Neural progenitor cell (in vitro differentiated cells): ENCODE measurements at places on chromosomes 4 and X.

GRCh38 chrX:94977562-94977961 is 1303.6 kb downstream of the FAM133A start:
- H3K27me3 ChIP-seq: no peaks in the 10 kb centered on the region
- DNase-seq: no peak
- H3K4me3 ChIP-seq: no peak overlapping the region
- no peak overlapping the region for H3K27ac ChIP-seq

- peaks cover 7% of the 10 kb centered on the region for H3K36me3 ChIP-seq
- no peaks in the 10 kb centered on the region for H3K27me3 ChIP-seq
- H3K4me3 ChIP-seq: no peak overlapping the region
- DNase-seq: no peak
- no peaks in the 10 kb centered on the region for H3K4me1 ChIP-seq
Observed at GRCh38 chrX:129572422-129572821, 32.4 kb downstream of the OCRL start.

- H3K27me3 ChIP-seq: no peaks in the 10 kb centered on the region
- H3K36me3 ChIP-seq: no peaks in the 10 kb centered on the region
- DNase-seq: no peak
- H3K4me1 ChIP-seq: no peaks in the 10 kb centered on the region
- H3K27ac ChIP-seq: no peak overlapping the region
Observed at GRCh38 chr4:73244945-73245601, 13.5 kb downstream of the ANKRD17 start.

DNA sequence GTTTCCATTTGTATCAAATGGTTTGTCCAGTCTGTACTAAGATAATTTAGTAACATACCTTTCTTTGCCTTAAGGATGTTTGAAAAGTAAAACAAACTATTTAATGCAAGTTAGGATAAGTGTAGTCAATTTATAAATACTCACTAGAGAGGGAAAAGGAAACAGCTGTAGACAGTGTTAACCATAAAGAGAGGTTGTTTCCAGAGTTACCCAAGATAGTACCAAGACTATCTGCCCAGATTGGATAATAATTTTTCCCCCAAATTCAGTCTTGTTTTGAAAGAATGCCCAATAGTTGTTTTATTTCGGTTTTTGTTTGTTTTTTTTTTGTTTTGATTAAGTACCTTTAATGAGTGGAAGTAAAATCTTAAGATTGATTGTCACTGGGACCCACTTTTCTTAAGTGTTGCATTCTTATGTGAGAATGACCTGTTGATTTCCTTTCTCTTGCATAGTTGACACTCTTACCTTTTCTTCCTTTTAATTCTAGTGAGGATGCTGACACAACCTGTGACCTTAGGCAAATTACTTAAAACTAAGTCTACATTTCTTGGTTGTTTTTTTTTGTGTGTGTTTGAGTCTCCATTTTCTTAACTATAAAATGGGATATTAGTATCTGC is 12.8 kb downstream of the AFF1 start:
- no peak for DNase-seq
- H3K27ac ChIP-seq: peak overlapping the region; percentile 75
- peaks cover 44% of the 10 kb centered on the region for H3K4me1 ChIP-seq
- H3K36me3 ChIP-seq: no peaks in the 10 kb centered on the region
- H3K27me3 ChIP-seq: no peaks in the 10 kb centered on the region

GRCh38 chrX:118345045-118345463 is 852 bp upstream of the WDR44 start:
- H3K27me3 ChIP-seq: no peaks in the 10 kb centered on the region
- no peak for DNase-seq
- peak overlapping the region; percentile 46 for H3K4me3 ChIP-seq

DNA sequence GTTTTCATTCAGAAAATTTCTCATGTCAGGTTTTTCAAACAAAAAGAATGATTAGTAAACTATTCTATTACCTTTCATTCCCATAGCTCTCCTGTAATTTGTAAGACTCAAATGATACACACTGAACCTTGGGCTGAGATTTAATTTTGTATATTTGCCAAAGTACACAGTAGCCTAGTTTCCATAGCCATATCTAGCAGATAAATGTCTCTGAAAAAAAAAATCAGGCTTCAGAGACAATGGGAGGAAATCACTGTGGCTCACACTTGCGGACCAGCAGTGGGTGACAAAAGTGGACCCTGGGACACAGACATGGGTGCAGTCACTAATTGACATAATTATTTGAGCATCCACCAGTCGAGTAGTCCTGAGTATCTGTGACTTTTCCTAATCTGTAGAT is 46.6 kb downstream of the MAOA start:
- H3K4me3 ChIP-seq: no peak overlapping the region
- no peaks in the 10 kb centered on the region for H3K27me3 ChIP-seq
- H3K27ac ChIP-seq: no peak overlapping the region
- no peak for DNase-seq
- no peaks in the 10 kb centered on the region for H3K36me3 ChIP-seq

GRCh38 chrX:98068024-98068580 is 1184.4 kb downstream of the RPA4 start:
- H3K36me3 ChIP-seq: no peaks in the 10 kb centered on the region
- no peaks in the 10 kb centered on the region for H3K27me3 ChIP-seq

DNA sequence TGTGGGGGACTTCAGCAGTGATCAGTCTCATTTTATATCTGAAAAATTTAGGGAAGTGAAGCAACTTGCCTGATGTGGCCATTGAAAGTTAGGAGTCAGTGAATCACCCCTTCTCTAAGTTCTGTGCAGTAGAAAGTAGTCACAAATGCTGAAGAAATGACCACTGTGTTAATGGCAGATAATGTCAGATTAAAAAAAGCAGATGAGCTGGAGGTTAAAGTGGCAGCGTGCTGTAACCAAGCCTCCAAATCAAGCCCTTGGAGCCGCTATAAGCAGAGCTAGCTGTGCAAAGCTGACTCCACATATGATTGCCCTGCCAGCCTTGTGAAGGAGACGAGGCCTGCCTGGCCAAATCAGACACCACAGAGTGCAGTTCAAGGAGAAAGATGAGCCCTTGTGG is 39.2 kb upstream of the PDE5A start:
- no peaks in the 10 kb centered on the region for H3K36me3 ChIP-seq
- DNase-seq: no peak
- no peaks in the 10 kb centered on the region for H3K27me3 ChIP-seq
- peaks cover 18% of the 10 kb centered on the region for H3K4me1 ChIP-seq
- H3K4me3 ChIP-seq: no peak overlapping the region

- peak; percentile 47 for DNase-seq
Observed at GRCh38 chrX:12497832-12498591, 293.2 kb upstream of the PRPS2 start.

DNA sequence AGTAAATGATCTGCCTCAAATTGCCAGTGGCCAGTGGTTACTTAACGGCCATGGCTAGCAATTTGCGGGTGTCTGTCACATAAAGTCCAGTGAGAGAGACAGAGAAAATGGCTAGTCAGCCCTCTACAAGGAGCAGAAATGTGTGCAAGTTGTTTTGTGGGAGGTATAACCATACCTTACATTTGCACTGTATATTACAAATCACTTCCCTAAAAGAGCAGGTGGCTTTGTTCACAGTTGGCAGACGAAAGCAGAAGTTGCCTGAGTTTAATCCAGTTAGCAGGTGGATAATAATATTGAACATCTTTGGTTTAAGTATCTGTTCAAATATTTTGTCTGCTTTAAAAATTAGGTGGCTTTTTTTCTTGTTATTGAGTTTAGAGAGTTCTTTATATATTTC is 15.6 kb downstream of the SRPX start:
- no peaks in the 10 kb centered on the region for H3K27me3 ChIP-seq
- DNase-seq: no peak
- no peaks in the 10 kb centered on the region for H3K4me1 ChIP-seq
- no peak overlapping the region for H3K4me3 ChIP-seq

GRCh38 chrX:77160301-77160700 is 286.9 kb upstream of the FGF16 start:
- DNase-seq: peak; percentile 29
- H3K4me1 ChIP-seq: no peaks in the 10 kb centered on the region
- H3K27ac ChIP-seq: no peak overlapping the region
- H3K4me3 ChIP-seq: no peak overlapping the region

GRCh38 chr4:2461246-2461960 is 7.5 kb upstream of the RNF4 start:
- no peak for DNase-seq
- H3K27me3 ChIP-seq: peaks cover 34% of the 10 kb centered on the region
- H3K4me1 ChIP-seq: peaks cover 5% of the 10 kb centered on the region
- H3K27ac ChIP-seq: no peak overlapping the region
- no peak overlapping the region for H3K4me3 ChIP-seq
- H3K36me3 ChIP-seq: no peaks in the 10 kb centered on the region

GRCh38 chr4:127622921-127623796 is 9.6 kb upstream of the INTU start:
- H3K4me1 ChIP-seq: no peaks in the 10 kb centered on the region
- H3K27me3 ChIP-seq: peaks cover 67% of the 10 kb centered on the region
- peak overlapping the region; percentile 49 for H3K4me3 ChIP-seq
- H3K36me3 ChIP-seq: no peaks in the 10 kb centered on the region
- H3K27ac ChIP-seq: no peak overlapping the region

DNA sequence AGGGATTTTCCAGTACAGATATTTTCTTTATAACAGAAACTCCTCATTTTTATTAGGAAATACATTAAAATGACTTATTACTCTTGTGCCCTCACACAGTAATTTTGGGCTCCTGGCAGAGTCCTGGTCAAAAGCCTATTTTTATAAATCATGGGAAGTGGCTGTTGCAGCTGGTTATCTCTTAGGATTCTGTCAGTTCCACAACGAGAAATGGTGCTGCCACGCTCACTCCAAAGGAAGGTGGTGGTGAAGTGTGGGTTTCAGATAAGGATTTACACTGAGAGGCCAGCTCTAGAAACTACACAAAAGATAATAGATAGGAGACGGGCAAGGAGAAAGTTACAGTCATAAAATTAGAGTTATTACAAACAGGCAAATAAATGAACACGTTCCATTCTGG is 159.2 kb upstream of the FAM241A start:
- no peak overlapping the region for H3K4me3 ChIP-seq
- no peaks in the 10 kb centered on the region for H3K4me1 ChIP-seq
- DNase-seq: no peak
- H3K27me3 ChIP-seq: no peaks in the 10 kb centered on the region
- no peaks in the 10 kb centered on the region for H3K36me3 ChIP-seq

GRCh38 chr4:75036046-75036830 is 103.3 kb downstream of the PARM1 start:
- no peak overlapping the region for H3K27ac ChIP-seq
- no peak overlapping the region for H3K4me3 ChIP-seq
- H3K27me3 ChIP-seq: no peaks in the 10 kb centered on the region
- DNase-seq: no peak

DNA sequence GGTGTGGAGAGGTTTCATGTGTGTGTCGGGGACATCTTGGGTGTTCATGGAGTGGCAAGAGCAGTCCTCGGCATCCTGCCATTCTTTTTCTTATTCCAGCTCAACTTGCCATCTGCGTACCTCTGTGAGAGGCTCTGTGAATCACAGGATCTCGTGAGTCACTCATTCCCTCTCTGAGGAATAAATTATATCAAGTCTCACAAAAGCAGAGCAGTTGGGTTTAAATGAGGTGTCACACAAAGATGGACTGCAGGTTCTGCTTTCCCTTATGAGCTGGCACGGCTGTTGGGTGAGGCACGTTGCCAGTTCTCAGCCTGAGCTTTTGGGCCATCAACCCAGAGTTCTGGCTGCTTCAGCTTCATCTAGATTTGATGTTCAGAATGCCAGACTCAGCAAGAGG is 6.8 kb upstream of the OCIAD2 start:
- H3K27ac ChIP-seq: no peak overlapping the region
- no peaks in the 10 kb centered on the region for H3K36me3 ChIP-seq
- H3K4me1 ChIP-seq: no peaks in the 10 kb centered on the region
- no peak overlapping the region for H3K4me3 ChIP-seq
- H3K27me3 ChIP-seq: no peaks in the 10 kb centered on the region
- DNase-seq: no peak

DNA sequence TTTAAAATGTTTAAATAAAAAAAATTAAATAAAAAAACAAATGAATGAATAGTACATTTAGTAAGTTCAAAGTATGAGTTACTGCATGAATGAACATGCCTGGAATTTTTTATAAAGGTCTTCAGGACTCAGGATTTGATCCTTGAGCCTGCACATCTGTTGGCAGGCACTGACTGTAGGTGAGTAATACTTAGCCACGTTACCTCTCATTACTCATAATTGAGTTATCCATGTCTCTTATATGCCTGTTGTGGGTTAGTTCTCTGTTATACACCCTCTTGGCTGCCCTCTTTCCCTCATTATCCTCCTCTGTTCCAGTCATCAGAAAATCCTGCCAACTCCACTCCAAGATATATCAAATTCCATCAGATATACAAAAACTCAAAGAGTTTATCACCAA is 276.0 kb downstream of the FBXW7 start:
- DNase-seq: no peak
- H3K4me3 ChIP-seq: no peak overlapping the region
- peaks cover 10% of the 10 kb centered on the region for H3K4me1 ChIP-seq
- H3K36me3 ChIP-seq: no peaks in the 10 kb centered on the region

GRCh38 chr4:151866592-151866918 is 105.7 kb upstream of the GATB start:
- no peak overlapping the region for H3K27ac ChIP-seq
- no peaks in the 10 kb centered on the region for H3K4me1 ChIP-seq
- no peaks in the 10 kb centered on the region for H3K27me3 ChIP-seq
- H3K4me3 ChIP-seq: no peak overlapping the region

GRCh38 chrX:42290608-42291007 is 367.3 kb upstream of the CASK start:
- no peaks in the 10 kb centered on the region for H3K36me3 ChIP-seq
- H3K4me1 ChIP-seq: no peaks in the 10 kb centered on the region
- no peak overlapping the region for H3K27ac ChIP-seq
- DNase-seq: peak; percentile 11
- no peak overlapping the region for H3K4me3 ChIP-seq

- H3K36me3 ChIP-seq: no peaks in the 10 kb centered on the region
- H3K4me1 ChIP-seq: peaks cover 17% of the 10 kb centered on the region
- H3K27me3 ChIP-seq: no peaks in the 10 kb centered on the region
Observed at GRCh38 chr4:7464259-7464655, 29.5 kb upstream of the PSAPL1 start.

- no peak overlapping the region for H3K4me3 ChIP-seq
- no peaks in the 10 kb centered on the region for H3K27me3 ChIP-seq
- H3K4me1 ChIP-seq: no peaks in the 10 kb centered on the region
- H3K36me3 ChIP-seq: no peaks in the 10 kb centered on the region
Observed at GRCh38 chrX:110245011-110245410, 72.9 kb downstream of the AMMECR1 start.

- H3K4me1 ChIP-seq: no peaks in the 10 kb centered on the region
- no peak overlapping the region for H3K27ac ChIP-seq
- no peak for DNase-seq
Observed at GRCh38 chrX:38379088-38379487, 26.7 kb downstream of the OTC start.

DNA sequence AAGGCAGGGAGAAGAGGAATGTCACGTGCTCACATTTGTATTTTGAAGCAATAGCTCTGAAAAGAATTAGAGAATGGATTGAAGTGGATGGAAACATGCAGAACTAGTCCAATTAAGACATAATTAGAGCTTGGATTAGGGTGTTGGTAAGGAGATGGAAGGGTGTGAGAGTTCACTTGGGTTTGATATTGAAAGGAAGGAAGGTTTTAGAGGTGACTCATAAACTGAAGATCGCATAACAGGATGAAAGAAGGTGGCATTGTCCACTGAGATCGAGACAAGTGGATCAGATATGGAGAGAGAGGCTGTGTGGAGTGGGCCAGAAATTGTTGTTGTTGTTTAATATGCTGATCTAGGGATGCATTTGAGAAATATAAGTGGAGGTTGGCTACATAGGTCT is 244.0 kb upstream of the SMIM31 start:
- no peak overlapping the region for H3K27ac ChIP-seq
- no peaks in the 10 kb centered on the region for H3K36me3 ChIP-seq
- H3K4me1 ChIP-seq: peaks cover 11% of the 10 kb centered on the region
- H3K27me3 ChIP-seq: no peaks in the 10 kb centered on the region

- no peak overlapping the region for H3K27ac ChIP-seq
- peak overlapping the region; percentile 83 for H3K4me3 ChIP-seq
- DNase-seq: peak; percentile 40
Observed at GRCh38 chr4:6674500-6675149, 19.1 kb upstream of the S100P start.
